ENCODE measurements at places on chromosomes 12 and 14.

DNA sequence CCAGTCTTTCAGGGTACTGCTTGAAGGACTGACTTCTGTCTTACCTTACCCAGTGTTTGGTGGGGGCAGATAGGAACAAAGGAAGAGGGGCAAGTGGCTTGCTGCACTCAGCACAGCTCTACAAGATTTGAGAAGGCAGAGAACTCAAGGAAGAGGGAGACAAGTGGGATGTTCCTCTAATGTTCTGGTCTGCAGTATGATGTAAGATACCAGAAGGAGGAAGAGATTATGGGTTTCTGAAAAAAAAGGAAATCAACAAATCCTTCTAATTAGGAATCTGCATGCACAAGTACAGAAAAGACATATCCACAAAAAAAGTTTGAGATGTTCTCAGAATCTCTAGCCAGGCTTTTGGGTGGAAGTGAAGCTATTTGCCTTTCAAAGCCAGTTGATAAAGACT, 37.1 kb downstream of the USP15 start:
- no peak for DNase-seq

DNA sequence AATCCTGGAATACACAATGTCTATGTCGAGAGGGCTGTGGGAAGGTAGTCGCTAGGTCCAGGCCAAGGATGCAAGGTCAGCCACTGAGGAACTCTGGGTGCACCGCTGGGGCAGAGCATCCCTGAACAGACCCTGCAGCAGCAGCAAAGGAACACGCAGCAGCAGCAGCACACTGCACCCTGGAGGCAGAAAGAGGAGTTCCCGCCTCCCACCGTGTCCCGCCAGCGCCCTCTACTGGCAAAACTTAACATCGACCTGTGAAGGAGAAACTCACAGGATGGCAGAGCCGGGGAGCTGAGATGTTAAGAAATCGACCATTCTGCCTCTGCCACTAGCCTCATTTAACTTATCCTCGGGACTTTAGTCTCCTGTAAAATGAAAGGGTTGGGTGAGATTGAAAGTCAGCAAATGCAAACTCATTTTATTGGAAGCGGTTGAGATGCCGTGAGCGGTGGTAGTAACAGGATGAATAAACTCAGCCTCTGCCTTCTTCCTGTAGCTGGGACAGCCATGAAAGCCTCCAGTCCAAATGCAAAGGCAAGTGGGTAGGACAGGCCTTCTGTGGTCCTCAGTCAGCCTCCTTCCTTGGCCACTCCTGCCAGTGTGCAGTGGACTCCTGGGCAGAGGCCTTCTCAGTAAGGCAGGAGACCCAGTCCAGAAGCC, 45.6 kb downstream of the STAB2 start:
- DNase-seq = peak; percentile 20

GRCh38 chr14:59101476-59101875, 87.0 kb upstream of the DAAM1 start:
- DNase-seq = no peak

- DNase-seq = no peak
Measured at GRCh38 chr12:2970744-2971143, 11.5 kb downstream of the TEAD4 start.
